Hepatocyte (in vitro differentiated cells): ENCODE measurements at places on chromosomes 6 and 20.
A peak's percentile ranks its signal among the peaks of the same experiment; 100 is the strongest.

GRCh38 chr20:40984496-40984895 is 44.1 kb upstream of the TOP1 start:
- DNase-seq = no peak

DNA sequence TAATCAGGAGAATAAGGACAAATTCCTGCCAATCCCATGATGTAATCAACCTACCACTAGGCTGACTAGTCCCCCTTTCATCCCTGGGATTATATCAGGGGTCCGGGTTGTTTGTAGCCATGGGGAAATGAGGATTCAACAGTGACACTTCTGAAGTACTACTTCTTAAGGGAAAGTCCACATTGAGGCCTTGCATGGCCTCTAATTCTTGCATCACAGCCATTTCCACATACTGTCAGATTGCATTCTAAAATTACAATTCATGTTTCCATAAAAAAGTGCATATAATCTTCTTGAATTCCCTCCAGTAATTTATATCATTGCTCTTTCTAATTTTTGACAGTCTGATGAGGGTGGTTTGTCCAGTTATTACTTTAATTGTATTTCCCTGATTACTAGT is 184.2 kb downstream of the PHF3 start:
- DNase-seq = no peak

GRCh38 chr20:15656124-15656523 is 917.1 kb downstream of the KIF16B start:
- DNase-seq = no peak

- peak; percentile 47 for DNase-seq
Measured at GRCh38 chr6:83592770-83593394, 80.5 kb downstream of the PRSS35 start.

DNA sequence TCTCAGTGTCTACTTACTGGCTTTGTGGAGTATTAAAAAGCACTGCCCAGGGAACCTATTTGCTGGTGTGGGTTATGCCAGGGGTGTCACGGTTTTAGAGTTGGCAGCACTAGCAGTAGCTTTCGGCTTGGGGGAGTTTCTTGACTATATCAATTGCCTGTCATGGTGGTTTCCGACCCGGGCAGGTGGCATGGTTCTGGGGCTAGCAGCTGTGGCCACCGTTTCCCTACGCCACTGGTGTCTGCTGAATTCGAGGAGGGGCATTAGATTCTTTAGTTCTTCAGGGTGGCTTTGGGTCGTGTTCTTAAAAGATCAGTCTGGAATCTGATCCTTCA is 55.6 kb upstream of the FOXC1 start:
- DNase-seq = no peak

DNA sequence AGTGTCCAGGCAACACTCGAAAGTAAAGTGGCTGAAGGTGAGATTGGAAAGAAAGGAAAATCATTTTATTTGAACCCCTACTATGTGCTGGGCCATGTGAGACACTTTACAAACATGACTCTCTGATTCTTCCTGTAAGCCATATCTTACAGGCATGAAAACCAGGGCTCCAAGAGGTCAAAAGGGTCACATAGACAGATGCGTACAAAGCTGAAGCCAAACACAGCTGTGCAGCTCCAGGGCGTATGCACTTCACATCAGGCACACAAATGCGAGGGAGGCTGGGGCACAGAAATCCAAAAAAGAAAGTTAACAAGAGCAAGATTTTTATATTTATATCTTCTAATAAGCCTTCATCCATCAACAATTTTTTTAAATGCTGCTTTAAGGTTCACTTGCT is 176.5 kb downstream of the PHACTR1 start:
- DNase-seq = no peak

DNA sequence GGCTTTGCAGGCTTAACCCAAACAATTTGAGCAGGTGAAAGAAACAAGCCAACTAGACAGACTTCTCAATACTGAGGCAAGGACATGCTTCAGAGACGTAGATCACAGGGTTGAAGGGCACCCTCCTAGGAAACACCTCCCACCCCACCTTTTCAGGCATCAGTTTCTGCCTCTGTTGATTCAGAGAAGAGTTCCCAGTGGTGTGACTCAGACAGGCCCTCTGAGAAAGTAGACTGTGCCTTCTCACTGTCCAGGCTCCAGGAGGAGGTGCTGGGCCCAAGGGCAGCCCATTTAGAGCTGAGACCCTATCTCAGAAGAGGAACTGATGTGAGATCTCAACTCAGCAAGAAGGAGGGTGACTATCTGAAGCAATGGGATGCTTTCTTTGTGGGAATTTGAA is 108.1 kb downstream of the FAM50B start:
- DNase-seq = no peak

DNA sequence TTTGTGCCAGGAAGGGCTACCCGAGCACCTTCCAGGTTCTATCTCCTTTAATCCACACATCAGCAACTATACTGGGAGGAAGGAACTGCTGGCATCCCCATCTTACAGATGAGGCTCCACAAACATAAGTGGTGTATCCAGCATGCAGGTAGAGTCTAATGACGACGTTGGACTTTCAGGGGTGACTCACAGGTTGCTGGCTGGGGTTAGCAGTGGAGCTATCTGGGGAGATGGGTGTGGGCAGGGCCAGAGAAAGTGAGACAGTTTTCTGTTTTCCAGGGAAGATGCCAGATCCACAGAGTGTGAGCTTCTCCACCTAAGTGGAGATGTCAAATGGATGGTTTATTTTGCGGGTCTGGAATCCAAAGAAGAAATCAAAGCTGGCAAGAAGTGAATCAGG is 31.8 kb downstream of the CDH22 start:
- no peak for DNase-seq

DNA sequence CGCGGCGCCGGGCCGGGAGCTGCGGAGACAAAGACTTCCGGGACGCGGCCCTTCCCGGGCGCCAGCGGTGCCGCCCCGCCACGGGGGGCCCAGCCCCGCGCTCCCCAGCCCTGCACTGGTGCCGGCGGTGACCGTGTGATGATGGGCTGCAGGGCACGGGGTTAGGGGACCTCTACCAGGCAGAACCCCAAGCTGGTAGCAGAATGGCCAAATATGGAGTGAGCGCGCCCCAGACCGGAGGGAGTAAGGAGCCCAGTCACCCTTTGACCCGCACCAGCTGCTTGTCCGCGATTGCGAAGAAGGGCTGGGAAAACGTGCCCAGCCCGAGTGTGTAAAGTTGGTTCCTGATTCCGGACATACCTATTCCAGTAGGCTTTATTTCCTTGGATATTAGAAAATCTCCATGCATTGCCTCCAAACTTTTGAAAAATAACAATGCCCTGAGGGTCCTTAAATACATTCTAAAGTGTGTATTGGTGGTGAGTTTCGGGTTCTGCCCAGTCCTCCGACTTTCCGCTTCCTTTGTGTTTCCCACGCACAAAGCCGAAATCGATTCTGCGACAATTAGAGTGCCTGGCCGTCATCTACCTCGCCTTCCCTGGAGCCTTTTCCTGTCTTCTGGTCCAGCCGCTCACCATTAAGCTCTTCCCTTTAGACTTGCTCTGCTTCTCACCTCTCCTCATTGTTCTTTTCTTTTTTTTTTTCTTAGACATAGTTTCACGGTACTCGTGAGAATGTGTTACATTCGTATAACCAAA is 1.1 kb downstream of the ABRACL start:
- peak; percentile 70 for DNase-seq

DNA sequence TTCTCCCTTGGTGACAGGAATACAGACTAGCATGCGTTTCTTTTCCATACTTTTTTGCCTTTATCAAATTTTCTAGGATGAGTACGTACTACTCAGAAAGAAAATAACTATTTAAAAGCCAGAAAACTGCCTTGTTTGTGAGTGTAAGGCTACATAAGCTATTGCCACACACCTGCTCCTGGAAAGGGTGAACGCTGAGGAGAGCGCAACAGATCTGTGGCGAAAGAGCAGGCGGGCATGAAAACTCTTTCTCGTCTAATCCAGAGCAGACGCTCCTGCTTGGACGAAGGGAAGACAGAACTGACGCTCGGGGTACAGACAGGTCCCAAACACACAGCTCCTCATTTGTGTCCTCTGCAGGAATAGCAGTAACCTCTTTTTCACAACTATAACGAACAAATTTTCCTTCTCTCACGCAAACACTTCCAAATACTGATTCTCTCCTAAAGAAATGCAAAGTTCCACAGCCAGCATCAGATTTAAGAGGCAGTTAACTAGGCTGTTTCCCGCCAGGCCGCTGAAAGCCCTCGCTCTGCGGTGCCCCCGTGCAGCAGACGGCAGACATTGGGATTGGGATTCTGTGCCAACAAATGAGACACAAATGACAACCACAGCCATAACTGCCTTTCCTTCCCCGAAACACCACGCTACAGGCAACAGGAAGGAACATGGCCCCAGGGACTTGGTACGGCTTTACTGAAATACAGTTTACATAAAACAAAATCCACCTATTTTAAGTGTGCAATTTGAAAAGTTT is 20.0 kb downstream of the TAF4 start:
- no peak for DNase-seq
